ENCODE measurements at places on chromosomes 2 and 18. TPM values are rescaled to one million over a fixed set of nuclear protein-coding genes. Genes with fewer than 3 reads are reported as not detected.

DNA sequence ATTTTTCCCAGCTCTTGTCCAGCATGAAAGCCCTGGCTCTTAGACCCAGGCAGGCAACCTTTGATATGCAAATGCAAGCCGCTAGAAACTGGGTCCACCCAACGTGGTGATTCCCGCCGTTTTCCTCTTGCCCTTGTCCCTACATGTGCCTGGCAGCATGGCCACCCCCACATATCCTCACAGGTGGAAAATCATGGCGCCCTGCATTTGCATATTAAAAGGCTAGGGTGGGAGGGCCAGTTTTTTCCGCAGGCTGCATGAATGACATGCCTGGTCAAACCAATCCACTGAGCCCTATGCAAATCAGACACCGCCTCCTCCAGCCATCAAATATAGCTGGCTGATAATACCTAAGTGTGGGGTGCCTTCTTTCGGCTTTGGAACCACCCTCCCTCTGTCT lies 1091.8 kb upstream of the NXPH2 start:
- no peak for DNase-seq

DNA sequence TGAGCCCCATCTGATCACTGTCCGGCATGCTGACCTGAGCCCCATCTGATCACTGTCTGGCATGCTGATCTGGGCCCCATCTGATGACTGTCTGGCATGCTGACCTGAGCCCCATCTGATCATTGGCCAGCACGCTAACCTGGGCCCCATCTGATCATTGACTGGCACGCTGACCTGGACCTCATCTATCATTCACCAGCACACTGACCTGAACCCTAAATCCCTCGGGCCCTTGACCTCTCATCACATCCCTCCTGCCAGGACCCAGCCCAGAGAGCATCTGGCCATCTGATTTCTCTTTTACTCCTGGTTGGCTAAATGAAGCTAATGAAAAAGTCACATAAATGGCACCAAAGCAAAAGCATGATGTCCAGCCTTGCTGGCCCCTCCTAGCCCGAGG lies 207.1 kb downstream of the NDUFA10 start:
- DNase-seq = no peak

- no peak for DNase-seq
Observed at GRCh38 chr2:23375448-23375847, 9.5 kb upstream of the KLHL29 start.

GRCh38 chr2:207925601-207926000 lies 99.7 kb downstream of the PLEKHM3 start:
- no peak for DNase-seq

- DNase-seq = no peak
Observed at GRCh38 chr2:157287160-157287559, 29.7 kb downstream of the GALNT5 start.

GRCh38 chr18:9047715-9048114 lies 54.8 kb upstream of the NDUFV2 start:
- no peak for DNase-seq

- DNase-seq = no peak
Observed at GRCh38 chr2:200199005-200199404, 107.5 kb upstream of the SPATS2L start.

GRCh38 chr2:120937686-120938044 lies 202.0 kb downstream of the GLI2 start:
- DNase-seq = no peak

DNA sequence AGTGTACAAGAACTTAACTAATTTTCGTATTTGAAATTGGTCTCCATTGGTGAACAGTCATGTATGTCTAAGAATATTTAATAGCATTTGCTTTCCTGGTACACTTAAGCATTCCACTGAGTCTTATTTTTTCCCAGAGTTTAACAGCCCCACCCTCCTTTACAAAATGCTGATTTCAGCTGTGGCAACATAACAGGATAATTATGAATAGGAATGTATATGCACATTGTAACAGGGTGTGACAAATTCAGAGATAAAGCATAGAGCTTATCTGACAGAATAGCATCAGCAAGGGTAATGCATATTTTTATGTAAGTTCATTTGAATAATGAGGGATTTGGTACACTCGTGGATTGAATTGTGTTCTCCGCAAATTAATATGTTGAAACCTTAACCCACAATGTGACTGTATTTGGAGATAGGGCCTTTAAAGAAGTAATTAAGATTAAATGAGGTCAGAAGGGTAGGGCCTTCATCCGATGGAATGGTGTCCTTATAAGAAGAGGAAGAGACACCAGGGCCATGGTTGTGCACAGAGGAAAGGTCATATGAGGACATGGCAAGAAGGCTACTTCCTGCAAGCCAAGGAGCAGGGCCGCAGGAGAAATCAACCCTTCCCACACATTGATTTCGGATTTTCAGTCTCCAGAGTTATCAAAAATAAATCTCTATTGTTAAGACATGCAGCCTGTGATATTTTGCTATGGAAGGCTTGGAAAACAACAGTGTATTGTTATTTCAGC lies 439.7 kb upstream of the CDH20 start:
- DNase-seq = no peak

- no peak for DNase-seq
Observed at GRCh38 chr2:239098288-239098970, 250.5 kb downstream of the TWIST2 start.

- DNase-seq = no peak
Observed at GRCh38 chr18:13500869-13501542, 225.4 kb downstream of the FAM210A start.

DNA sequence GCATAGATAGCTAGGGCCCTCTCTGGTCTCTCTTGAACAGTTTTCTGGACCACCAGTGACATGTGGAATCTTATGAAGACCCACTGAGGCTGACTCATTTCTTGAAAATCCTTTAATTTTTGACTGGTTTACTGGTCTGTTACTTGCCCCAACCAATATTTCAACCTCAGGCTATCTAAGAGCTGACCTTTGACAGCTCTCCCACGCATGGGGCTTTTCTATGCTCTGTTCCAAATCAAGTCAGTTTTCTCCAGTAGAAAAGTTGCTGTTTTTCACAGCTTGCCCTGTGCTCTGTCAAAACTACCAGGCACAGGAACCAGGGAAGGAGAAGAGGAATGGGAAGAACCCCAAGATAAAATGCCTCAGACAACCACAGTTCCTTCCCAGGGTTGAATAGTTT lies 46.0 kb upstream of the MTIF2 start:
- DNase-seq = no peak

DNA sequence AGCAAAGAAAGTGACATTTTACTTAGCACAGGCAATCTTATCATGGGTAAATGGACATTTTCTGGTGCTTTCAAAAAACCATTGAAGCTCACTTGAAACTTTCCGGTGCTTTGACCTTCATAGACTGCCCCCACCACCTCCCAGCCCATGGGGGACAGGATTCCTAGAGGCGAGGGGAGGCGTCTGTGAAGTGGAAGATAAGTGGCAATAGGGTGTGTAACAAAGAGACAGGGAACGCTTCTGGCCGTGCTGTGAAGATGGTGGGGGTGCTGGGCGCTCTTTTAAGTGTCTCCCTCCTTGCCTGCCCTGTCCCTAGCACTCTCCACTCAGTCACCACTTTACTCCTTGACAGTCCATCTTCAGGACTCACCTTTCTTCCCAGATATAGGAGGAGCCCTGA lies 23.4 kb upstream of the GMPPA start:
- DNase-seq = no peak

Gene KHK
- total RNA-seq = 0.51 TPM

Gene CTLA4
- total RNA-seq = not detected

Gene CD8B
- not detected for total RNA-seq

Data from LHCN-M2 (cell line).